GM12892 (cell line): ENCODE measurements at places on chromosomes 5 and 9.

DNA sequence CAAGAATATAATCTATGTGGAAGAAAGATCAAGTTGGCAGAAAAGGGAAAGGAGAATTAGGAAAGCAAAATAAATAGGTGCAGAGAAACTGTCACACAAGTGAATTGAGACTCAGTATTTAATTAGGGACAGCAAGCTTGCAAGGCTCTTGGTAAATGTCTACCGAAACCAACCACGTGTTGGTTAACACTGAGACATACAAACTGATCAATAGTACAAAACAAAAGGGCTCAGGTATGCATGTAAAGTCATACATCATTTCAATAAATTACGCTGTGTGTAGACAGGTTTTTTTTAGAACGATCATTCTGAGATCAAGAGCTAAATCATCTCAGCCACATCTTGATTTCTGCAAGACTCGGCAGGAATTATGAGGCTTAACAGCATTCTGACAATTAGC is 225.4 kb downstream of the EBF1 start:
- DNase-seq, result no peak

DNA sequence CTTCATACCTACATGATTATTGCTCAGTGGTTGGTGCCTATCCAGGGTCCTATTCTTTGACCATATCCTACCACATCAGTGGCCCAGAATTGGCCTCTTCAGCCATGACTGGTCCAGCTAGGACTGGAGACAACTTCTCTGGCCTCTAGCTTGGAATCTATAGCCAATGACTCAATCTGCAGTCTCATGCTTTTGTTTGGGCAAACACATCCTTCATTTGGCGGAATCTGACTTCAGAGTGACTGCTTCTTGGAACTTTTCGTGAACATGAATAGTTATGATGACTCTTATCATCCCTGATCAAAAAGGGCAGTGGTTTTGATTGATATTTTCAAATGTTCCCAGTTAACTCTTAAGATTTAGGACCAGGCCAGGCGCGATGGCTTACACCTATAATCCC is 134.1 kb downstream of the PAPPA start:
- DNase-seq, result no peak

DNA sequence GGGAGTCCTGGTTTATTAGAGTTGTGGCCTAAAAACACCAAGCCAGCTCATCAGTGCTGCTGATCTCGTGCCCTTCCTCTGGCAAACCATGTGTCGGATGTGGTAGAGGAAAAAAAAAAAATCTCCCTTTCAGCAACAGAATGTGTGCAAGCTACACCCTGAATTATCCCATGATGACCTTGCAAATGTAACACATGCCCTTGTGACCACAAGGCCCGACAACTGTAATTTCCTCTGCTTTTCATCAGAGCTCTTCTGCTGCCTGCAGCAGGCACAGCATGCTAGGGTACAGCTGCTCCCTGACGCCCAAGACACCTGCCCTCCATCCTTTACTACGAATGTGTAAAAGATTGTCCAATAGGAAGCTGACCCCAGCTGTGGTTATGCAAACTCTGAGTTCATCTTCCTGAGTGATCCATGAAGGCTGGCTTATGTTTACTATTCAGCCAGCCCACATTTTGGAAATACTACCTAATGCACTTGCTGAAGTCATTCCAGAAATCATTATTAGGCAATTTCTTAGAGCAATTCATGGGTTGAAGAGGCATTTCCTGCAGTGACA is 14.6 kb upstream of the BNC2 start:
- no peak for DNase-seq

DNA sequence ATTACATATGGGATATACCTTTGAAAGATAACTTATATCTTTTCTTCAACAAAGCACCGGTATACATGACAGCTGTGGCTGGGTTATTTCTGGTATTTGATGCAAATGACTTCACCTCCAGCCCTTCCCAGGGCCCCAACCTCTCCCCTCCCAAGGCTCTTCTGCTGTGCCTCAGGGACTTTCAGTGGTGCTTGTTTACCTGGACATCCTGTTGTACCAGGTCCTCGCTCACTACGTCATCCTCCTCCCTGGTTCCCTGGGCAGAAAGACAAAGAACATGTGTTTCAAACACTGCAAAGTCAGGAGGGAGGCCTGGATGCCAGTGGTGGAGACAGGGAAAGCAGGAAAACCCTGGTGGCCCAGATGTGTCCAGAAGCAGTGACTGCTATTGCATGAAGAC is 23.4 kb downstream of the ANXA6 start:
- no peak for DNase-seq

DNA sequence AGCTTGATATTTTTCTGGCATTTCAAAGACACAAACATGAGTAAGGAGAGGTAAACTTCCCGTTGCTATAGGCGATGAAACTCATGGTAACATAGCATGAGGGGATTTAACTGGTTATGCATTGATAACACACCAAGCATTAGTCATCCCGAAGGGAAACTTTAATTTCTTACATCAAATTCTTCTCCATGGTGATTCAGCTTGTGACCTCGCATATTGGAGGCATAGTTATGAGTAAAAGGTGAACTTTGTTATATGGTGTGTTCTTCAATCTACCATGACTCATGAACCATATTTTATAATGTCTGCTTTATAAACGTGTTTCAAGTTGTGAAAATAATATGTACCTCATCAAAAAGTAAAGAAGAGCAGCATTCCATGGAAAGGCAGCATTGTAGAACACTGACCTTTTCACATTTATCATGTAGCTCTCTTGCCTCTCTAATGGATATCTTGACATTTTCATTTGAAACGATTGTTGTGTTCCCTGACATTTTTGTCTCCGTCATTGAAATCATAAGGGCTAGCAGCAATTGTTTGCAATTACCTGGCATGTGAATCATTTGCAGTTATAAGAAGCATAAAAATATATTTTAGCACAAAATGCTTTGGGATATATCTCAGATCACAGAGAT is 491.8 kb downstream of the ANXA1 start:
- DNase-seq, result no peak

- DNase-seq, result no peak
Measured at GRCh38 chr5:149113669-149114068, 27.6 kb upstream of the ABLIM3 start.

DNA sequence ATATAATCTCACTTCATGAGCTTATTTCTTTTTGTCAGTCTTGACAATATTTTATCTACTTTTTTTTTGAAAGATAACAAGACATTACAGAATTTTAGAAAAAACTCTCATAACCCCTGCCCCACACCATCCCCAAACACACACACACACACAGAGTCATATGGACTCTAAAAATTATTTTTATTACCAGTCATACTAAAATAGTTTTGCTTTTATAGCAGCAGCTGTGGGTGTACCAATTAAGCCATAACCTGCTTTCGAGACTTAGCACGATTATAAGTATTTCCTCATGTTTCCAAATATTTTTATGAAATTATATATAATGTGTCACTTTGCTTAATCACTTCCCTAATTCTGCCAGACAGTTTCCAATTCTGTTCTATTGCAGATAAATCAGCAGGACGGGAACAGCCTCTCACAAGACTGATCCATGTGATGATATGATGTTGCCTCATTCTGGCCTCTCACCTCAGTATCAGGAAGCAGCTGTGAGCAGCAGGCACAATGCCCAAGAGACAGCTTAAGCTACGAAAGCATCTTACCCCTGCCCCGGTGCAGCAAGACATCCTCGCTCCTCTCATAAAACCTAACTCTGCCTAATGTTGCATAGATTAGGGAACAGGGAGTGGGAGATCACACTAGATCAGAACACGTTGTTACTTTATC is 7.0 kb downstream of the PDCL start:
- DNase-seq, result no peak

DNA sequence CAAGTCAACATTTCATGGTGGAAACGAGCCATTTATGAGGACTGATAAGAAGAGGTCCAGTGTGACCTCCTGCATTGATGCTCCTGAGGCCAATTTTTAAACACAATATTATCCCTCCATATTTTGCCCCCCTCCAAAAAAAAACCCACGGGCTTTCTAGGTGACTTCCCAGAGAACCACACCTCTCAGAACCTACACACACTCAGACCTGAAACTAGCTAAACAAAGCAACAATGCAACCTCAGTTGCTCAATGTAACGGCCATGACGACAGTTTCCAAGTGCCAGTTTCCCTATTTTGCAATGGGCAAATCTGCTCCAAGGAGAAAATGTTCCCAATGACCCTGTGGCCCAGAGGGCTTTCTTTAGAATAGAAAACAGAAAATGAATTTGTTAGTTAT is 3.5 kb downstream of the NRG2 start:
- DNase-seq, result no peak

DNA sequence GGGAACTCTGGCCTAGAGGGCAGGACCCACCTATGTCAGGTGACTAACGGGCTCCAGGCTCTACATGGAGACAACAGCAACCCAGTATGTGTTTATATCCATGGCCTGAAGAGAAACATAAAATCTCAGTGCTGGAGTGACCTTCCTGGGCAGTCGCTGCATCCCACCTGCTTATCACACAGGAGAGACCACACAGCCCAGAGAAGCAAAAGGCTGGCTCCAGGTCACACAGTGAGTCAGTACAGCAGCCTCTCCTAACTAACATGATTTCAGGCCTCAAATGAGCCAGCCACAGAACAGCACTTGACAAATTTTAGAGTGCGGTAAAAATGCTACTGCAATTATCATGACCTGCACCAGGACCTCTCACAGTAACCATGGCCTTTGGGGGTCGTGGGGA is 54.0 kb upstream of the TGFBR1 start:
- no peak for DNase-seq

DNA sequence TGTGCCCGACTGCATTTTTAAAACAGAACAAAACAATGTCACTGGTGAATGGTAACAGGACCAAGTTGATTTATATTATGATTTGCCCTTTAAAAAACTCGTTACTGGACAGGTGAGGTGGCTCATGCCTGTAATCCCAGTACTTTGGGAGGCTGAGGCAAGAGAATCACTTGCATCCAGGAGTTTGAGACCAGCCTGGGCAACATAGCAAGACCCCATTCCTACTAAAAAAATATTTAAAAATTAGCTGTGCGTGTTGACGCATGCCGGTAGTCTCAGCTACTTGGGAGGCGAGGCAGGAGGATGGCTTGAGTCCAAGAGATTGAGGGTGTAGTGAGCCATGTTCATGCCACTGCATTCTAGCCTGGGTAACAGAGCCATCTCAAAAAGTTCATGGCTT is 7.2 kb downstream of the UNC13B start:
- DNase-seq, result no peak

- no peak for DNase-seq
Measured at GRCh38 chr5:76787237-76787636, 31.6 kb upstream of the F2RL1 start.

DNA sequence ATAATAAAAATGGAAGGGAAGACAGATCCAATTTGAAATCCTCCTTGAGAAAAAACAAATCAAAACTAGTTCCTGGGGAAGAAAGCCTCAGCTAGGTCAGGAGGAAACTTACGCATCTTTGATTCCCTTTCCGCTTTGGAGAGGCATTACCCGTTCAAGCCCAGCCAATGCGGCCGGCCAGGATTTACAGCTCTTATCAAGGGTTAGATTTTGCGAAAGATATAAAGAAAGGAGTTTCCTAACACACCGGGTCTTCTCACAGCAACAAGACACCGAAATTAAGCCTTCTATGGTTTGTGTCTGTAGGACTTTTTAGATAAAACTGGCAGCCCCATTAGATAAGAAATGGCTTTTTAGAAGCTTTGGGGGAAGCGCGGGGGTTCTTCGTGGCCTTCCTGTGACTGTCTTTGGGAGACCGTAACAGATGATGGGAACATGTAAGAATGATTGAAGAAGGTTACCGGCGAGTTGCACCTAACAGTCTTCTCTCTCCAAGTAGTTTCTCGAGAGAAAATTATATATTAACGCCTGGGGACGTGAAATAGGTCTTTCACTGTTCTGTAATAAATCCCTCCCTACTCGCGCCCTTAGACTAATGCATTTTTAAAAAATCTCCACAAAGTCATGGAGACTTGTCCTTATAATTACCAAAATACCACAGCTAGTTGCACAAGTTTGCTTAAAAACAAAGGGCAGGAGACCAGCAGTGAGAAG is 1.3 kb upstream of the ISL1 start:
- no peak for DNase-seq

DNA sequence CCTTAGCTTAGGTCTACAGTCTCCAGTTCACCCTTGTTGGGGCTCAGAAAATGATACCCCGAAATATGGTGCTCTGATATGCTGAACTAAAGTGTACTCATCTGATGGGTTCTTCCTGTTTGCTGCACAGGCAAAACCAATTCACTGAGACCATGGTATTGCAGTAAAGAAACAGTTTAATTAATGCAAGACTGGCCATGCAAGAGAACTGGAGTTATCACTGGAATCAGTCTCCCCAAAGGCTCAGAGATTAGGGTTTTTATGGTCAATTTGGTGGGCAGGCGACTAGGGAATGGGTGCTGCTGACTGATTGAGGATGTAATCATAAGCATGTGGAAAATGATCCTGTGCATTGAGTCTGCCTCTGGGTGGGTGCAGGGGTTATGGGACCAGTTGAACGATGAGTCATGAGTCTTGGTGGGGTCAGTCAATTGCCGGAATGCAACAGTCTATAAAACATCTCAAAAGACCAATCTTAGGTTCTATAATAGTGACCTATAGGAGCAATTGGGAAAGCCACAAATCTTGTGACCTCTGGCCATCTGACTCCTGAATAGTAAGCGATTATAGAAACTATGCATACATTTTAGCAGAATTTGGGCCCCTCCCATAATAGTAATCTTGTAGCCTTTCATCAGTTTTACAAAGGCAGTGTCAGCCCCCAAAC is 113.0 kb upstream of the ANKRD55 start:
- DNase-seq, result no peak

DNA sequence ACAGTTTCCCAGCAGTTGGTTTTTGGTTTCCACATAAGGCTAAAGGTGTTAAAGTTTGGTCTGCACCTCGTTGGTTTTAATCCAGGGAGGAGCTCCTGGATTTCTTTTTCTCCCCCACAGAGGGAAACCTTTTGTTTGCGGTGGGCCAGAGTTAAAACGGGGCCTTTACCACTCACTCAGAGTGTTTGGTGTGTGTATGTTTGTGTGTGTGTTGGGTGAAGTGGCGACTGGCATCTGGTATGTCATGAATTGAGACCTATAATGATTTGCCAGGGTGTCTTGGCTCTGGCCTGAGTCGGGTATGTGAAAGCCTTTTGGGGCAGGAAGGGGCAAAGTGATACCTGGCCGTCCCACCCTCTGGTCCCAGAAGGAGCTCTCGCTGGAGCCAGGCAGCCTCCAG is 30.9 kb downstream of the FAXDC2 start:
- DNase-seq, result no peak

DNA sequence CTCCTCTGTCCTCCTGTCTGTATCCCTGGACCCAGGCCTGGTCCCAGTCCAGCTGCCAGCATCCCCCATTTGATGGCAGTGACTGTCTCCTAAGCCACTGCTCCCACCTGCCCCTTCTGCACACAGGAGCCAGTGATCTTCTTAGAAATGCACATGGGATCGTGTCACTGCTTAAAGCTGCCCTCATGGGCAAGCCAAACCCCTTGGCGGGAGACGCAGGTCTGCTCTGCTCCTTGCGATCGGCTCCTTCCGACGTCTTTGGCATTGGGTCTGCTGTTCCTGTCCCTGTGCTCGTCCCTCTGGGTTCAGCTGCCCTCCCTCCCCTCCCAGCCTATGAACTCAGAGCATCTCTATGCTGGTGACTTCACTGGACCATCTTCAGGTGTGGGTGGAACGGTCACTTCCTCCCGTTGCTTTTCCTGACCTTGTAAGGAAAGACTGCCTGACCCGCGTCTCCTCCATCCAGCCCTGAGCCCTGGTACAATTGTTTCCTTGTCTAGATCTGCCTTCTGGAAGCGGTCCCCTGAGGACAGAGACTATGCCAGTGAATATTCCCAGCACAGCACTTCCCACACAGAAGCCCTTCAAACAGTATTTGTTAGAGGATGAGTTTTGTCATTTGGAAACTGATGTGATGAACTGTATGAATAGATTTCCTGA is 116.5 kb downstream of the ZNF354C start:
- no peak for DNase-seq
